Fibroblast of skin of abdomen (primary cell): ENCODE measurements at places on chromosomes 6 and 20.

DNA sequence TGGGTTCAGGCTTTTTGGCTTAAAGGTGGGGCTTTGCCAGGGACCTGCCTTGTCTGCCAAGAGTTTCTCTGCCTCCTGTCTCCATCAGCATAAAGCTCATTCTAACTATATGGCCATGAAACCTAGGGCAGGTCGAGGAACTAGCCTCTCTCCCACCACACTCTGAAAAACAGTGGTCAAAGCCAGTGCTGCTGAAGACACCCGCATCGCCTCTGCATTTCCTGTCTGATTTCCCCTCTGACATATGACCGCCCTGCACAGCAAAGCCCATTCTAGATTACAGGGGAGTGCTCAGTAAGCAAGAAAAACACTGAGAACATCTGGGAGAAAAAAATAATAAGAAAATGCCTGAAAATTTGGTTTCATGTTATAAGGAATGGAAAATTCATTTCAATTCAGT is 573.6 kb downstream of the PRKN start:
- DNase-seq, result no peak

DNA sequence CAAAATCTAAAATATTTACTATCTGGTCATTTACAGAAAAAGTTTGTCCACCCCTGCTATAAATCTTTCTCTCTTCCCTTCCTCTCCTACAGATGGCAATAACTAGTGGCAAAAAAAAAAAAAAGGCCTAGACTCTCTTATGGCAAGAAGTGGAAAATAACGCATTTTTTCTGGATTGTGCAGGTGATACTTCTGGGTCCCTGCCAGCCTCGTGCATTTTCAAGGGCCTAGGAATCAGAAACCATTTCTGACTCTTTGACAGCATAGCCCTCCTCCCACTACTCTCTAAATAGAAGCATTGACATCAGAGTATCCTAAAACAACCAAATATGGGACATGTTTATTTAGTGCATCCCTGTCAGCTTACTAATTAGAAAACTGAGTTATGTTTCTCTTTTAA is 251.0 kb downstream of the KHDC1L start:
- DNase-seq, result no peak

DNA sequence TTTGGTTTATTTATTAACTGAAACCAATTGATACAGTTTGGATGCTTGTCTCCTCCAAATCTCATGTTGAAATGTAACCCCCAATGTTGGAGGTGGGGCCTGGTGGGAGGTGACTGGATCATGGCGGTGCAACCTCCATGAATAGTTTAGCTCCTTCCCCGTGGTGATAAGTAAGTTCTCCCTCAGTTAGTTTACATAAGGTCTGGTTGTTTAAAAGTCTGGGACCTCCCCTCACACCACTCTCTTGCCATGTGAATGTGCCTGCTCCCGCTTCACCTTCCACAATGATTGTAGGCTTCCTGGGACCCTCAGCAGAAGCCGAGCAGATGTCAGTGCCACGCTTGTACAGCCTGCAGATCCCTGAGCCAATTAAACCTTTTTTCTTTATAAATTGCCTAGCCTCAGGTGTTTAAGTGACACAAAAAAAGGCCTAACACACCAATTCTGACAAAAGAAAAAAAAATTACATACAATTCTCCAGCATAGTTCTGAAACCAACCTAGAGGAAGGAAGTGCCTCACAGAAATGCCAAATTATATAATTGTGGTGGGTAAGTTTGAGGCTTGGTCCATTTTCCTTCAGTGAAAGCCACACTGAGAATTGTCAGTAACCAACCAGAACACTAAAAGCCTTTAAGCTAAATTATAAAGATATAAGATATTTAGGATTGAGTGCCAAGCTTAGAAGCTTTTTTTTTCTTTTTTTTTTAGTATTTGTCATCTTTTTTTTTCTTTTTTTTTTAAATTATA is 15.0 kb downstream of the MAP7 start:
- DNase-seq, result no peak

DNA sequence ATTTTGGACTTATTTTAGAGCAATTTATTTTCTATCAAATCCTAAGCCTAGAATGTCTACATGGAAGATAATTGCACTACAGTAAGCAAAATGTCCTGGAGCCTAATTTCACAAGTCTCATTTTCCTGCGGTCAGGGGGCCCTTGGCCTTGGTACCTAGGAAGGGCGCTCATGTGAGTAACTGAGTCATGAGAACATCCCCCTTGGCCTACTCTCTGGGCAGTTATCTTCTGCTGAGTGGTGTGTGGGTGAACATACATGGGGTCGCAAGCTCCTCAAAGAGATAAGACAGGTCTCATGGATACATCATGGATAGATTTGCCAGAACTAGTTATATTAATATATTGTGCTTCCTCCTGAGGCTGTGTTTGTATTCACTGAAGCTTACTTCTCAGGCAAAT is 211.2 kb upstream of the MARCKS start:
- DNase-seq, result no peak

GRCh38 chr6:169249057-169249456 is 4.6 kb downstream of the THBS2 start:
- DNase-seq, result no peak

- DNase-seq, result no peak
Observed at GRCh38 chr20:20367575-20368417, at the start of gene INSM1. Gene INSM1, plus strand, starts transcription at chr20:20368104. Its CDS starts 164 bp downstream, at chr20:20368268.

GRCh38 chr20:50450493-50450826 is 59.7 kb upstream of the PTPN1 start:
- no peak for DNase-seq

DNA sequence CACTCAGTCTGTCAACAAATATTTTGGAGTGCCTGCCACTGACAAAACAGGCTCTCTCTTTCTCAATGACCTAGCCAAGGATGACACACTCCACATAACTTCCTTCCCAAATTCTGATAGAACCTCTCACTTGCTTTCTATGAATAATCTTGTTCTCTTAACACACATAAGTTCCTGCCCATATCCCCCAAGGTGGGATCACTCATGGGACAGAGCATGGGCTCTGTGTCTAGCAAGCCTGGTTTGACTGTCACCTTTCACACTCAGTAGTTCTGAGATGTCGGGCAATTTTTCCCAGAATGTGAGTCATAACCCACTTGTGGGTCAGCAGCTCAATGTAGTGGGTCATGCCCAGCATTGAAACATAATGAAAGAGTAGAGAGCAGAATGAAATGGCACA is 78.1 kb downstream of the LRFN2 start:
- DNase-seq, result no peak

DNA sequence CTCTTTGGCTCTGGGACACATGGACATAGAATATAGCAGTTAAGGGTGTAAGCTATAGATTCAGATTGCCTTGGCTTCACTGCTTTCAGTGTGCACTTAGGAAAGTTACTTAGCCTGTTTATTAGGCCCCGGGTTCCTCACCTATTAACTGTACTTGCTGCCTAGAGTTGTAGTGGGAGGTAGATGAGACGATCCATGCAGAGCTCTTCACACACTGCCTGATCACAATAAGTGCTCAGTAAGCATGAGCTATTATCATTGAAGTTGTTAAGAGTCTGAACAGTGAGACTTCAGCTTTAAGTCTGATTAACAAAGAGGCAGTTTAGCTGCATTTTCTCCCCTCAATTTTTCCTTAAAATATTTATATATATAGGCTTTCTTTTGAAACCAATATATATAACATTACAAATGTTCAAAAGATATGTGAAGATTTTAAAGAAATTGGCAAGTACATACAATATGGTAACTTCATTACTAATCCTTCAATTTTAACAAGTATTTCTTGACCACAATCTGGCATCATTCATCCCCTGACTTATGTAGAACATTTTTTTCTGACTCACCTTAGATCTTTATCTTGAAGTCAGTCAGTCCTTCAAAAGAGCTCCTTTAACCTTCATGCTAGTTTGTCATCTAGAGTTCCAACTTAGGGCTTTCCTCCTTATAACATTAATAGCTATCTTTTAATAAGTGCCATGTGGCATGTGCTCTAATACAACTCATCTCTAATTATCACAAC is 20.5 kb upstream of the SUPT3H start:
- DNase-seq, result peak; percentile 33

DNA sequence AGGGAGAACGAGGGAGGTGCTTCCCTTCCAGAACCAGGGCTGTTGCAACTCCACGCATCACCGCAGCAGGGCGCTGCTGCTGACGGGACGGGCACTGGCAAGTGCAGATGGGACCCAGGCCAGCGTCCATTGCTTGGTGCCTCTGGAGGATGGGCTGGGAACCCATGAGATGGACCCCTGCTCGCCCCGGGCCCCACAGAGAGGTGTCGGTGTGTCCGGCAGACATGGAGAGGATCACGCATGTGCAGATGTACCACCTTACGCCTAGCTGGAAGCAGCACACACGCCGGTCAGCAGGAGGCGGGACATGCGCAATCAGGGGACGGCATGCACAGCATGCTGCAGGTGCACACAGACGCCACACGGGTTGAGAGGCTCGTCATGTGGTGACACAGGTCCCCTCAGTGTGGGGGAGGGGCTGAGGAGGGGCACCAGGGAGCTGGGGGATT is 5.7 kb downstream of the CABLES2 start:
- no peak for DNase-seq

DNA sequence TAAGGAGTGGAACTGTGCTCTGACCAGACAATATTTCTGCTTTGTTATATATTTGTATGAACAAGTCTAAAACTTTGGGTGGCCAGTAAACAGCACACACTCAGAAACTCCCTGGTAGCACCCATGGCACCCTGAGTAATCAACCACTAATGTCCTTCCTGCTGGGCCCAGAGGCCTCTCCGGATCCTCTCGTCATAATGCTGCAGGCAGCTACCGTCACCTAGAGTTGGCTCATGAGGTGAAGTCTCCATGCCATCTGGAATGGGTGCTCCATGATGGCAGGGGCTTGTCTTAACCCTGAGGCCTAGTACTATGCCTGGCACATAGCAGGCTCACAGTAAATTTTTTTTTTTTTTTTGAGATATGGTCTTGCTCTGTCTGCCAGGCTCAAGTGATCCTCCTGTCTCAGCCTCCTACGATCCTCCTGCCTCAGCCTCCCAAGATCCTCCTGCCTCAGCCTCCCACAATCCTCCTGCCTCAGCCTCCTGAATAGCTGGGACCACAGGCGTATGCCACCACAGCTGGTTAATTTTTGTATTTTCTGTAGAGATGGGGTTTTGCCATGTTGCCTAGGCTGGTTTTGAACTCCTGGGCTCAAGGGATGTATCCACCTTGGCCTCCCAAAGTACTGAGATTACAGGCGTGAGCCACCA is 3.0 kb upstream of the SDCBP2 start:
- DNase-seq, result no peak

DNA sequence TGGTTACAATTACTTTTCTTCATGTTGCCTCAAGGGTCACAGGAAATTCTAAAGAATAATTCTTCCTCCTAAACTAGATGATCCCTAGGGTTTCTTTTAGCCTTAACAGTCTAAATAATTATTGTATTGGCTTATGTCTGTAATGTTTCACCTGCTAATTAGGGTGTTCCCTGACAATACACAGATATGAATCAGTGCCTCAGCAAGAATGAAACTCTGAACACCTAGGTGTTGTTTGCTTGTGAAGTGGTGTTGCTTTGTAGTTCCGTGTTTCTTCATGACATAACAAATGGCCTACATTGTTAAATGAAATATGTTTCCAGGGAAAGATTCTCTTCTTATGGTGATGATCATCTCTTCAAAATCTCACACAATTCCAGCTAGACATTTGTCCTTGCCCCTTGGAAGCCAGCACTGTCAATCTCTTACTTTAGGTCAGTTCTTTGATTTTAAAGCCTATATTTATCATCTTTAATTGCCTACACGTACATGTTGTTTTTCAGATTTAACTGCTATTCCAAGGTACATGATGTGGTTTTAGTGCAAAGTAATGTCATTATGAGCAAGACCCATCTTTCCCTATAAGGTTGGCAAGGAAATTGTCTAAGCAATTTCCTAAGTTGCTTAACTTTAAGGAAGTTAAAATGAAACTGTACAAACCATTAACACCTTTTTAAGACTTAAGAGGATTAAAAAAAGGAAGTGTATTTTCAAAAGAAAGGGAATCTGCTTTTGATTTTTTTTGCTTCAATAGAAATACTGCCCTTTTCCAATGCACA is 111.9 kb downstream of the TBC1D7 start:
- DNase-seq, result no peak

DNA sequence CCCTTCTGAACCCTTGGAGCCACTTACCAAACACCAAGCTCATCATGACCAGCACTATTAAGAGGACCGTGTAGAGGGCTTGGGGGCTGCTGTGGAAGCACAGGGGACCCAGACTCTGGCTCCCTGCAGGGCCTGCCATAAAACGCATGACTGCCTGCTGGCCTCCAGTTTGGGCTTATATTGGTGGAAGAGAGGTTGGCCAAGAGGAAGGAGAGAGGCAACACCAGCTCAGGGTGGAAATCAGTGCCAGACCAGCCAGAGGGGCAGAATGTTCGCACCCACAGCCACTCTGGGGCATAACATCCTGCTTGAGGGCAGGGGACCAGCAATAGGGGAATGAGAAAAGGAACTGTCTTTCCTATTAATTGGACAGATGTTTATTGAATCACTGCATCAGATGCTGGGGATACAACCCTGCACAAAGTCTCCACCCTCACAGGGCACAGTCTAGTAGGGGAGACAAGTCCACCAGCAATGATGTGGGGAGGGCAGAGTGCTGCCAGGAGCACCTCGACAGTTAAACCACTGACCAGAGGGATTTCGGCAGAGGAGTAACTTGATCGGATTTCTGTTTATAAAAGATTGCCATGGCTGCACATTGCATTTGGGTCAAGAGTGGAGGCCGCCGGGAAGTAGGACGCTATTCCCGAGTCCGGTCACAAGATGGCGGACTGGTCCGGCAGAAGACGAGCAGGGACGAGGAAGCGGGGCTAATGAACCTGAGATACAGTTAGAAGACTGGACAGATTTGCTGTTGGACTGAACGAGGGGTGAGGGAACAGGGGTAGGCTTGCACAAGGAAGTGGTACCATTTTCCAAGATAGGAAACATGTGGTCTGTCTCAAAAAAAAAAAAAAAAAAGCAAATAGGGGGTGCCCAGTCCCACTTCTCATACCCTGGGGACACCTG is at the start of gene LY6G5C:
TSS of gene LY6G5C (minus strand) at position 842 of the 909 bp plus-strand sequence. CDS start at position 148, 694 bp downstream.
- DNase-seq, result peak; percentile 82

DNA sequence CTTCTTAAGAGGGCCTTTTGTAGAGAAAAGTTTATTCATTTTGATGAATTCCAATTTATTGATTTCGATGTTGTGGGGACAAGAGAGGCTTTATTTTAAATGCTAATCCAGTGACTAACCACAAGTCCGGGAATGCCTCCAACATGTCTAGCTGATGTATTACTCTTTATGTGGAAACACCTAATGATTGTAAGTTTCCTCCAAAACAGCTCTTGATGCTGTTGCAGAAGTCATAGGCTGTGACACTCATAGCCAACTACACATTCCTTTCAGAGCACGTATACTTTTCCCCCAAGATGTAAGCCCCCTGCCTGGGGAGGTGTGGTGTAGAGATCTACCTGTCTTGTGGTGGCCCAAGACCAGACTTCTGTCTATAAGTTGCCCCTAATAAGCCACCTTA is 61.3 kb upstream of the RNF24 start:
- DNase-seq, result peak; percentile 93

DNA sequence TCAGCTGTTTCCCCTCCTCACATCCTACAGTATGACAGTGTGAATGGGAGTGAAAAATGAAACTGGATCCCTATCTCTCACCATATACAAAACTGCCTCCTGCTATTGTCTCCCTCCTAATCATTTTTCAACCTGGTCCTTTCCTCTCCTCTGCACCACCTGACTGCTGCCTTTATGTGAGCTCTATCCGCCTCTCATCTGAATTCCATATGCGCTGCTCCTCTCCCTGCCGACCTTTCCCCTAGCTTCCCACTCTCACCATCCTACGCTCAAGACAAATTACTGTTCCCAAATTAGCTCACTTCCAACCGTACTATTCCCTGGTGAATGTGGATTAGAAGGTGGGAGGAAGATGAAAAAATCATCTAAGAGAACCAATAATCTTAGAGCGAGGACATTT is 148.4 kb upstream of the FBXL4 start:
- DNase-seq, result no peak

GRCh38 chr6:28134015-28134414 is 7.7 kb upstream of the ZKSCAN8 start:
- DNase-seq, result peak; percentile 37
